ENCODE measurements at places on chromosomes 4 and X.

DNA sequence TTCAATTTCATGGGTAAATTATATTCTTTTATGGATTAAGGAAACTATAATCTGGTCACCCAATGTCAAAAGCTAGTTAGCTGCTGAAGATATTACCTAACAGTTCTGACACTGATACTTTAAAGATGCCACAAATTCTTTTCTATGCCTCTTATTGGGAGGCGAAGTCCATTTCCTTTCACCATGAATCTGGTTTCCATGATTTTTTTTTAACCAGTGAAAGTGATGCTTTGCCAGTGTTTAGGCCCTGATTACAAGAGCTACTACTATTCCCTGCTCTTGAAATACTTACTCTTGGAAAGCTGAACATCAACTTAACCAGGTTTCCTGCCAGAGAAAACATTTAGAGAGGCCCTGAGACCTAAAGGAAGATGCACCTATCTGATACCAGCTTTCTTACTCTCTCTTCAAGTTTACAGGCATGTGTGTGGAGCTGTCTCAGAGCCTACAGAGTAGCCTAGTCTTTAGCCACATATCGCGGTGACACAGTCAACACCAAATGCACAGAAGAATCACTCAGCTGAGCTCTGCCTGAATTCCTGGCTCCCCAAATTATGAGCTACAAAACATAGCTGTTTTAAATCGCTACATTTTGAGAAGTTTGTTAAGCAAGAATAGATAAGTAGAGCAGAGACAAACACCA is 1280.8 kb downstream of the PCDH7 start:
- no peak for DNase-seq

DNA sequence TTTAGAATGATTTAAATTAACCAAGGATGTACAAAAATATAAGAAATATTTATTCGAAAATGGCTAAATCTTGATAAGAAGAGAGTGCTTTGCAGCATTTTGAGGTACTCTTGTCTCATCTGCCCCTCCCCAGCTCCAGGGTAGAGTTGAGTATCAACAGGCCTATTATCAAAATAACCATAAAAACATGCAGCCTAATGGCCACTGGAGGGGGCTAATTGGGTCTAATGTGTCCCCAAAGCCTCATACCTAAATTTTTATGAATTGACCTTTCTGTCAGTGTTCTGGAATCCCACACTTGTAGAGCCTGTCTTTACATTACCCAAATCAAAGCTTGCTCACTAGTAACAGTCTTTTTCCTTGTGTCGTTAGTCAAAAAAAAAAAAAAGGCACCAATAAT is 544.9 kb upstream of the CPXCR1 start:
- no peak for DNase-seq

DNA sequence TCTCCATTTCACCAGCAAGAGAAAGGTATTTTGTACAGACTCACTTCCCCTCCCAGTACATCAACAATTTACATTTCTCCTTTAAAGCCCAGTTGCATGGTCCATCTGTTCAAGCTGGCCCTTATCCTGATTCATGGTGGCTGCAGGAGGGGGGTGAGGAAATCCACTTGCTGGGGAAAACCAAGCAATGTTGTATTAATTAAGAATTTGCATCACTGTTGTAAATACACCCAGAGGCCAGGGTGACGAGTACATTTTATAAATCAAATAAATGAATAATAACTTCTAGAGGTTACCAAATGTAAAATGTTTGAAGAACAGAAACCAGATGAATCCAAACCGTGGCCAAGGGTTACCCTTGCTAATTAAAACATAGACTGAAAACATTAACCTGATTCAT is 395.9 kb upstream of the INTU start:
- no peak for DNase-seq

- DNase-seq = no peak
Measured at GRCh38 chr4:76494871-76495590, 60.0 kb downstream of the SHROOM3 start.

DNA sequence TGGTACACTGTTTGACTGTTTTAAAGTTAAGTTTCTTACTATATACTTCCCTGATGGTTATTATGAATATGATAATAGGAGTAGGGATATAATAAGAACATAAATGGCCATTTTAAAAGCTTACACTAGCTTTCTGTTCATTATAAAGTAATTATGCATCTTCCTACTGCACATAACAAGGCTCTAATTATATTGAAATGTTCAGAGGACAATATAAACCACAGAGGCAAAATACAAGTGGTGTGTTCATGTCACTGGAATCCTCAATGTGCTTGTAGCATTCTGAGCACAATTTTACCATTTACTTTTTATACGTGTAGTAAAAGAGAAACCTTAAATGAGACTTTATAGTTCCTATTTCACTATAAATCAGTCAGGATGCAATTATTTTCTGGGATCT is 268.3 kb downstream of the TMA16 start:
- no peak for DNase-seq

DNA sequence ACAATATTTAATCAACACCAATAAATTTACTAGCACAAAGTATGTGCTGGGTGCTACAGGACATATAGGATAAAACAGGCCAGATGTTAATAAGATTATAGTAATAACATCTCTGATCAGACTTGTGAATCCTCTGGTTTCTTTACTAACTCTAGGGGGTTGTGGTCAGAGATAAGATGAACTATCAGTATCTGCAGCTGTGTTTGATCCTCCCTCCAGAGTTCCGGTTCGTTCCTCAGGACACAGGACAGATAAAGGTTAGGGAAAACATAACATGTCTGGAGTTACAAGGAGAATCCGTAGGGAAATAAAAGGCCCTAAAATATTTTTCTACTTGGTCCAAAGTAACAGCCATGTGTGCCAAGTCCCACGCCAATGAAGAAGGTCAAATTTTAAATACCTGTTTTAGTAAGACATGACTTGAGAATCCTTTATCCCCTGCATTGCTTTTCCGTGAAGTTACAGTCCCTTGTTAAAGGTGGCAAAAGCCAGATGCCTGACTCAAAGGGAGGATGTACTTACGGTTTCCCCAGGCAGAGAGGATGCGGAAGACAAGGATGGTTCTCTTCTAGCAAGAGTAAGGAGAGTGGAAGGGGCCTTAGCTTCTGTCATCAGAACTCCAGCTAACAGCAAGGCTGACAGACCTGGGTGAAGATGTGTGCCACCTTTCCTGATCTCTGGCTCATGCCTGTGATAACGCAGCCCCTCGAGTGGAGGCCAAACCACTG is 44.4 kb downstream of the KIAA0232 start:
- no peak for DNase-seq

- no peak for DNase-seq
Measured at GRCh38 chr4:178856139-178856800, 1414.0 kb upstream of the AGA start.

- no peak for DNase-seq
Measured at GRCh38 chr4:142984871-142985585, 138.9 kb upstream of the INPP4B start.

DNA sequence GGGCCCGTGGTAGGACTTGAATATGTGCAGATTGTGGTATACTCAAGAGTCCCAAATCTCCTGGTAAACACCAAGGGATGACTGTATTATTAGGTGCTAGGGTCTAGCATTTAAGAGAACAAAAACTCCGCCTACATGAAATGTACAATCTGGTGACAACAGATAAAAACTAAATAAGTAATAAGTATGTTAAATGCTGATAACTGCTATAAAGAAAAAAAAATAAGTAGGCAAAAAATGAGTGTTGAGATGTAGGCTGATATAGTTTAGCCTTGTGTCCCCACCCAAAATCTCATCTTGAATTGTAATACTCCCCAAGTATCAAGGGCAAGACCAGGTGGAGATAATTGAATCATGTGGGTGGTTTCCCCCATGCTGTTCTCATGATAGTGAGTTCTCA is 23.4 kb downstream of the OTUD4 start:
- DNase-seq = no peak
